ENCODE measurements at places on chromosomes 11 and 22.

GRCh38 chr22:43203471-43203981 is 16.6 kb upstream of the TTLL12 start:
- no peak for DNase-seq

GRCh38 chr22:19929586-19930550 is 11.7 kb upstream of the COMT start:
- no peak for DNase-seq

- no peak for DNase-seq
Observed at GRCh38 chr11:100929377-100929776, 200.2 kb downstream of the PGR start.

GRCh38 chr22:44839061-44839460 is 86.7 kb downstream of the ARHGAP8 start:
- DNase-seq = no peak

- DNase-seq = no peak
Observed at GRCh38 chr11:16727806-16728205, 10.6 kb upstream of the C11orf58 start.

- no peak for DNase-seq
Observed at GRCh38 chr11:128595221-128595620, 7.9 kb upstream of the ETS1 start.

GRCh38 chr11:126722006-126722736 is 278.4 kb downstream of the KIRREL3 start:
- DNase-seq = no peak

DNA sequence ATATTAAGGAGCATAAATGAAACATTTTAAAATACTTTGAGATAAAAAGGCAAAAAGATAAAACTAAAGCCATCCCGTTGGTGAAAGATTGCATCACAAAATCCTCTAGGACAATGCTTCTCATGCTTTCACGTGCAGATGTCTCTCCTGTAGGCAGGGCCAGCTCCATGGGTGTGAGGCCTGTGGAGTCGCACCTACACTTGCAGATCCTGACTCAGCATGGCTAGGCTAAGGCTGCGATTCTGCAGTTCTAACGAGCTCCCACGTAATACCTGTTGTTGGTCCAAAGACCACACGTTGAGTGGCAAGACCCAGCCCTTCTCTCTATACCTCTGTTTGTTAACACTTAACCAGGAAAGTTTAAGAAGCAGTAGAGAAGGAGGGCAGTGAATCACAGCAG is 62.1 kb upstream of the CAPRIN1 start:
- no peak for DNase-seq

All from SW 1271 (cell line).